ENCODE measurements at places on chromosomes 3 and 15.

DNA sequence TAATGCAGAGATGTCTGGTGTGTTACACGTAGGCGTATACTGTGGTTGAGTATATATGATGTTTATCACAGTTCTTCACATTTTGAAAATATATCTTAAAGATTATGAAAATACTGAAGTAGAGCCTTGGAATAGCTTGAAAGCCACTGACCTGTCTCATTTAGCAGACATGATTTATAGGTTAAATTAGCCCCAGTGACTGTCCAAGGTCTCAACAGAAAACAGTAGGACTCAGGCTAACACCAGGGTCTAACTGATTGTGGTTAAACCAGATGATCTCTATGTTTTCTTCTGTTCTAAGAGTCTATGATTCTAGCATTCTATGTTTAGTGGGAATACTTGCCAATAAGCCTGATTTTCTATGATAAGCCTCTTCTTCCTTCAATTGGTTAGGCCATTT, 166.4 kb upstream of the NR2E3 start:
- DNase-seq: no peak

GRCh38 chr3:50192689-50193141, 1.3 kb downstream of the GNAT1 start:
- DNase-seq: peak; percentile 86

GRCh38 chr3:30167541-30168011, 438.8 kb upstream of the TGFBR2 start:
- no peak for DNase-seq

GRCh38 chr15:40285554-40286011, 2.7 kb upstream of the ANKRD63 start:
- no peak for DNase-seq

DNA sequence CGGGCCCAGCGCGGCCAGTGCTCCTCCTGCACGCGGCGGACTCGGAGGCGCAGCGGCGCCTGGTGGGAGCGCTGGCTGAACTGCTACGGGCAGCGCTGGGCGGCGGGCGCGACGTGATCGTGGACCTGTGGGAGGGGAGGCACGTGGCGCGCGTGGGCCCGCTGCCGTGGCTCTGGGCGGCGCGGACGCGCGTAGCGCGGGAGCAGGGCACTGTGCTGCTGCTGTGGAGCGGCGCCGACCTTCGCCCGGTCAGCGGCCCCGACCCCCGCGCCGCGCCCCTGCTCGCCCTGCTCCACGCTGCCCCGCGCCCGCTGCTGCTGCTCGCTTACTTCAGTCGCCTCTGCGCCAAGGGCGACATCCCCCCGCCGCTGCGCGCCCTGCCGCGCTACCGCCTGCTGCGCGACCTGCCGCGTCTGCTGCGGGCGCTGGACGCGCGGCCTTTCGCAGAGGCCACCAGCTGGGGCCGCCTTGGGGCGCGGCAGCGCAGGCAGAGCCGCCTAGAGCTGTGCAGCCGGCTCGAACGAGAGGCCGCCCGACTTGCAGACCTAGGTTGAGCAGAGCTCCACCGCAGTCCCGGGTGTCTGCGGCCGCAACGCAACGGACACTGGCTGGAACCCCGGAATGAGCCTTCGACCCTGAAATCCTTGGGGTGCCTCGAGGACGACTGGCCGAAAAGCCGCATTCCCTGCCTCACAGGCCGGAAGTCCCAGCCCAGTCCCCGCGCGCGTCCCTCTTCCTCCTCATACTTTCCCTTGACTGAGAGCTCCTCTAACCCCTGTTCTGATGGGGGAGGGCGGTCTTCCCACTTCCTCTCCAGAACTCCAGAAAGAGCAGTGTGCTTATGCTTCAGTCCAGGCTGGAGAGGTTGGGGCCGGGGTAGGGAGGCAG, 1.4 kb upstream of the IL17RC start:
- DNase-seq: no peak

DNA sequence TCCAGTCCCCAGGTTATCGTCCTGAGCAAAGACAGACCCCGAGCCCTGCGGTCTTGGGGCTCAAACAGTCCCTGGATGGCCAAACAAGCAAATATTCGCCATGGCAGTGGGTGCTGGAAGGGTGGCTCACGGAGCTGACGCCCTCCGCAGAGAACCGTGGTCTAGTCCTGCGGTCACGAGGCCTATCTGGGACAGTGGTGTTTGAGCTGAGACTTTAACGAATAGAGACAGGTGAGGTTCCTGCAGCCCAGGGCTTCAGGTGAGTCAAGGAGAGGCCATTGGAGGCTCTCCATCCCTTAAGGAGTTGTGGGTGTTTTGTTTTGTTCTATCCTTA, 399 bp upstream of the SUCLG2 start:
- DNase-seq: peak; percentile 10

GRCh38 chr15:40313531-40314398, 6.0 kb upstream of the PLCB2 start:
- no peak for DNase-seq

DNA sequence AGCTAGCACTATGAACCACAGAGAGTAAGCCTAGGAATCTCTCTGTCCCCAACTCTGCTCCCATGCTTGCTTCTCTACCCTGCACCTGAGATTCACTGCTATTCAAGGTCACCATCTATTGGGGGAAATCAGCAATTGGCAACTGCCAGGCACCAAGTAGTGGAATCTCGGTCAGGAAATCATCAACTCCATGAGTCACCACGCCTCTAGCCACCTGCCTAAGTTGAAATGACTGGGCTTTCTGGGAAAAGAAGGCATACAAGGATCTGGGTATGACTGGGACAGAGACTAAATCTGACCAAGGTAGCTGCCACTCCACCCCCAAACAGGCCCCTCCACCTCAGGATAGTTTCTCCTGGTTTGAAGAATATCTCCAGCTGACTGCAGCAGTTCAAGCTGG, 464.1 kb upstream of the CBLB start:
- no peak for DNase-seq

GRCh38 chr3:47005212-47006144, 26.0 kb downstream of the NBEAL2 start:
- DNase-seq: no peak

- DNase-seq: no peak
These were observed 37.3 kb upstream of the PRTG start for GRCh38 chr15:55780292-55780691.

DNA sequence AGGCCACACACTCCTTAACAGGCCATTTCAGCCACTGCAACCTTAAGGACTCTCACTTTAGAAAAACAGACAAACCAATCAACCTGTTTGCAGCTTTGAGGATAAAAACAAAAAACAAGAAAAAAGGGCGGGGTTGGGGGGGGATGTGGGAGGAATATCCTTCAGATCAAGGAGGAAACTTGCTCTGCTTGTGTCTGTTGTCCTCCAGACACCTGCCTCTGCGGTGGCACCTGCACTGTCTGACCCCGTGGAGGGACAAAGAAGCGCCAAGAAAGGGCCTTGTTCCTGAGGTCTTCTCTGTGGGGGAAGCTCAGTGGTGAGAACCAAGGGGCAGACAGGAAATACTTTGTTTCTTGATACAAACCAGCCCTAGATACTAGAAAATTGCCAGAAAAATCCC, 70.5 kb downstream of the POLR2M start:
- DNase-seq: no peak

- no peak for DNase-seq
These were observed 513.0 kb downstream of the NTRK3 start for GRCh38 chr15:87743562-87743961.

- DNase-seq: no peak
These were observed 9.1 kb downstream of the BCL2L10 start for GRCh38 chr15:52103217-52104207.

DNA sequence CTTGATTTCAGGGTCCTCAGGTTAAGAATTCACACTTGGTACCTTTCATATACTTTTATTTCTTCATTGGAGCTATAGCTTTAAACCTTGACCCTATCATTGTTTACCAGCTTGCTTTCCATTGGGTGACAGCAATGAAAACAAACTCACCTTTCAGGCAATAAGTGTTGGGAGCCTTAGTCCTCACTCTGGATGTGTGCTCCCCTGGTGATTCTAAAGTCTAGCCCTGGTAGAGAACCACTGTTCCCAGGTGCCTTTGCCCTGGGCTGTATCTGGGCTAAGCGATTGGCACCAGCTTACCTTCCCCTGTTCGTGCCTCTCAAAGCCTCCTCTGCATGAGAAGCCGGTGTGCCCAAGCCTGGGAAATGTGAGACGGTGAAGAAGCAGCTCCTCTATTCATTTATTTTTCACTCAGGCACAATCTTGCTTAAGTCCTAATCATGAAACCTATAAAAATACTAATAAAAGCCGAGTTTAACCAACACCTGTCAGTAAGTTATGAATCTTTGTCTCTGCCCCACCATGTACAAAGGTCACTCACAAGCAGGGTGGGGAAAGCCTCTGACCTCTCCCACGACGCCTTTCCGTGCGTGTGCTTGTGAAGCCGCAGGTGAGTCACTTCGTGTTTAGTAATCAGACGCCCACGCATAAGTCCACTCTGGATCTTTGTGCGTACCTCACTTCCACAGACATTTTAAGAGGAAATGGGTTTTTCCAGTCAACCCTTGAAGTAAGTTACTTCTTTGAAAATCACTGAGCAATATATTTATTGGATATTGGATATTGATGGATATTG, 12.8 kb upstream of the ARRDC4 start:
- no peak for DNase-seq
